ENCODE measurements at places on chromosomes 16 and 17. TPM values are rescaled to one million over a fixed set of nuclear protein-coding genes. Genes with fewer than 3 reads are reported as not detected.

The CACNG4 gene
- total RNA-seq: 11.0 TPM

The NETO2 gene
- total RNA-seq: 81.1 TPM

The TSPAN10 gene
- 4.3 TPM for total RNA-seq

The CD19 gene
- not detected for total RNA-seq
